ENCODE measurements at places on chromosomes 2 and 18. TPM values are rescaled to one million over a fixed set of nuclear protein-coding genes. Genes with fewer than 3 reads are reported as not detected.

The ANKRD30BL gene
- not detected for total RNA-seq

GRCh38 chr2:236997069-236997715 is 88.5 kb upstream of the COPS8 start:
- DNase-seq: no peak

DNA sequence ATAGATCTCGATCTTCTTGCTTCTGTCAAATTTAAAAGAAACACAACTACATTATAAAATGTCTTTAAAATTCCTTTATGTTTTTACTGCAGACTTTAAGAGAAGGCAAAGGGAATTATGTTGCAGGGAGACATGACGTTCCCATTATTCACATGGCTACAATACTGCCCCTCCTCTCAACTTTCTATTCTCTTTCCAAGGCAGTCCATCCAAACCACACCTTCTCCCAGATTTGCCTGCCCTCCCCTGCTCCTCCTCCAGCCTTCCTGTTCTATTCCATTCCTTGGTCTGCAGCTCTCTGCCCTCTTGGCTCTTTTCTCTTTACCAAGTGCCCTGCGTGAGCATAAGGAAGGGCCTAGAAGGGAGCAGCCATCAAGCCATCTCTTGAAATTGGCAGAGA is 61.3 kb downstream of the NABP1 start:
- DNase-seq: no peak

- DNase-seq: no peak
These were observed 279.4 kb downstream of the CCDC178 start for GRCh38 chr18:33161131-33161530.

GRCh38 chr2:170462433-170463205 is 252.5 kb upstream of the SP5 start:
- DNase-seq: no peak

DNA sequence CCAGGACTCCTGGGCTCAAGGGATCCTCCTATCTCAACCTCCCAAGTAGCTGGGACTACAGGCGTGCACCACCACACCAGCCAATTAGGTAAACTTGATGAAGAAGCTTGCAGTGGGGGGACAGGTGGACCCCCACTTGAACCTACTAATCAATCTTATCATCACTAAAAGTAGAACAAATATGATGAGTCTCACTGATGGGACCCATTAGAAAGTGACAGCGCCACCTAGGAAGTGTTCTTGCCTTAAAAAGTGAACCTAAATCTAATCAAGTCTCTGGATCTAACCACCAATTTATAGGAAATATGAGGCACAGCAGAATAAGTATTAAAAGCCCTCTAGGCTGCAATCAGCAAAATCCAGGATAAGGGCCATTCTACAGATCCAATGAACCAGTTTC is 79.2 kb downstream of the BIN1 start:
- DNase-seq: no peak

The OTX1 gene
- total RNA-seq: not detected

GRCh38 chr2:163389838-163390237 is 346.0 kb downstream of the FIGN start:
- no peak for DNase-seq

GRCh38 chr2:45182667-45183295 is 173.5 kb upstream of the SIX2 start:
- no peak for DNase-seq

DNA sequence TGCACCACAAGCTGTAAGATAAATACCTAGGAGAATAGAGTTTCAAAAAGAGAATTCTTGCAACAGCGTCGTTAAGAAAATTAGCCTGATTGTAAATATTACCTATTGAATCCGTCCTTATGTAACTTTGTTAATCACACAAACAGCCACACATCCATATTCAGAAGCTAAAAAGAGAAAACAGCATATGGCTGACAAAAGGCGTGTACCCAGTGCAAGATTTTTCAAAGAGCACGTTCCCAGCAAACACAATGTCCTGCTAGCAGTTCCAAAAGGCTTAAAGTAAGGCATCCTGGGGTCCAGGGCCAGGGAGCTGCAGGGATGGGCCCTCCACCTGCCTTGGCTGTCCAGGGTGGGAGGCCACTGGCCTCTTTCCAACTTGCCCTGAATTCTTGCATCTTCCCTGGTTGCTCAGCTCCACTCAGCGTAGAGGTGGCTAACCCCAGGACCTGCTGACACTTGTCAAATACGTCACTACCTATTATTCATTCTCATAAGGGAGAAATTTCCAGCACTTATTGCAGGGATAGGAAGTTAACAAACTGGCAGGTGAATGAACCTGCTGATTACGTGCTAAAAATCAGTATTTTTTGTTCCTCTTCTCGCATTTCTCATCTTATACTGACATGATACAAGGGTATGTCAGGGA is 102.1 kb upstream of the NEDD4L start:
- no peak for DNase-seq

- DNase-seq: no peak
These were observed 70.6 kb upstream of the ASAP2 start for GRCh38 chr2:9135822-9136558.

- no peak for DNase-seq
These were observed 108.4 kb upstream of the MCFD2 start for GRCh38 chr2:47024046-47024445.

DNA sequence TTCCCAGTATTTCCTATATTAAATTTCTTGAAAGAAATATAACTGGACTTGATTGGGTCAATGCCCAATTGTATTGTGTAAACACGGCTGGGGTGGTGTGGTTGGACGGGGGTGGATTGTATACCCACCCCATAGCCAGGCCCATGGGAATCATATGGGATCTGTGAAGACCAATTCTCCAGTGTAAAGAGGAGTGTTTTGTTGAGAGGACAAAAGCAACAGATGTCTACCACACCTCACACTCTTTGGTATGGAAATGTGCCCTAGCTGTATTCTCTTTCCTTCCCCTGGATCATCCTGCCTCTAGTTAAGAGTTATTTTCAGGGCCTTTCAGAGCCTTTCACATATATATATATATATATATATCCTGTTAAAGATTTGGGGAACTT is 57.5 kb upstream of the TGIF1 start:
- no peak for DNase-seq

DNA sequence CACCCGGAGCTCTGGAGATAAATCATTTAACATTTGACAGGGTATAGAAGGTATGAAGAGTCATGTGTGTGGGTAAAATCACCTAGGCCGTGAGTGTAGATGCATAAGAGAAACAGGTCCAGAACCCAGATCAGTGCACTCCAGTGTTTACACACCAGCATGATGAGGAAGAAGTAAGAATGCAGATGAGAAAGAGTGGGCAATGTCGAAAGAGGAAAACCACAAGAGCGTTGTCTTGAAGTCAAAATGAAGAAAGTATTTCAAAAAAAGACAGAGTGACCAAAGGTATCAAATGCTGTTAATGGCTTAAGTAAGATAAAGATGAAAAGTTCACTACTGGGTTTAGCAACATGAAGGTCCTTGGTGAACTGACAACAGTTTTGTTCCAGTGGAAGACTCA is 32.0 kb upstream of the PLB1 start:
- no peak for DNase-seq

GRCh38 chr2:34954758-34955157 is 1355.7 kb upstream of the FAM98A start:
- DNase-seq: no peak

DNA sequence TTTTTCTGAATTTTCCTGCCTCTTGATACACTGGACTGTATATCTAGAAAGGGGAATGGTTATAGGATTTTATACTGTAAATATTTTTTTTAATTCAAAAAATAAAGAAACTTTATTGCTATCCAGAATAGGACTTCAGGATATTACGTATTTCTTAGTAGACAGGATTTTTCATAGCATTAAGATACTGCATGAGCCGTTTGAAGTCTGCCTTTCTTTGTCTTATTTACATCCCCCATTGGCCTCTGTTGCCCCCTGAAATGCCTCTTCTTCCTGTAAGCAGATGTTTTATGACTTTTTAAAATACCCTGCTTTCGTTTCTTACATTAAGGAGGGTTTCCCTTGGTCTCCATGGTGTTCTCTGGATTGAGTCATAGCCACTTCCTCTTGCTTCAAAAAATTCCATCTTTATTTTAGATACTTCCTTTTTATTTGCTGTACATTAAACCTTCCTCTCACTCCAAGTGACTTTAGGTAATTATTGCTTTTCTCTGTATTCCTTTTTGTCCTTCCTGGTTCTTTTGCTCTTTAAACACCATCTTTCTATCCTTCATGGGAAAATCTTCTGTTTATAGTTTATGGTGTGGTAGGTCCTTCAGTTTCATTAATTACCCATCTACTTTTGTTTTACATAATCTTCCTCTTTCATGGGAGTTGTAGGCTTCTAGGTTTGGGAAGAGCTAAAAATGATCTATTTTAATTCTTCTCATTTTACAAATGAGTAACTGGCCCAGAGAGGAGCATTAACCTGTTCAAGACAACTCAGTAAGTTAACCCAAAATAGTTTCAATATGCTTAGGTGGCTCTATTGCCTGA is 72.6 kb downstream of the ZNF532 start:
- no peak for DNase-seq

The REL gene
- 4.2 TPM for total RNA-seq

DNA sequence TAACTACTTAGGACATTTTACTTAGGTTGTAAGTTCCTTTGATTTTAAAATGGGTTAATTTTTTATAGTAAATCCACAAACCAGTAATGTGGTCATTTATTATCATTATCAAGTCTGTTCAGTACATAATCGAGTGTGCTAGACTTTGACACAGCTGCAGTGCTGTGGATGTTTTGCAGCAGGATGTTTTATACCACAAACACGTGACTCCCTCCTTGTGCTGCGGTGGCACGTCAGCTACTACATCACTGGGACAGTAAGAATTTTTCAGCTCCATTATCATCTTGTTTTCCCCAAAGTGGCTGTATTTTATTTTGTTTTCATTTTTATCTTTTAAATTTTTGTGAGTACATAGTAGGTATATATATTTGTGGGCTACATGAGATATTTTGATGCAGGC is 70.0 kb downstream of the ATP9B start:
- DNase-seq: no peak

GRCh38 chr2:214242797-214243196 is 168.1 kb upstream of the VWC2L start:
- no peak for DNase-seq

- DNase-seq: no peak
These were observed 27.1 kb downstream of the CAMKMT start for GRCh38 chr2:44388877-44389276.

- peak; percentile 55 for DNase-seq
These were observed 1.4 kb upstream of the BCL2 start for GRCh38 chr18:63320975-63321265.

The UPP2 gene
- not detected for total RNA-seq

The POTEC gene
- total RNA-seq: not detected

The RTN4 gene
- total RNA-seq: 183 TPM

All from gastrocnemius medialis (tissue), 4 donors.